ENCODE measurements at places on chromosomes 2 and 18. TPM values are rescaled to one million over a fixed set of nuclear protein-coding genes. Genes with fewer than 3 reads are reported as not detected.

DNA sequence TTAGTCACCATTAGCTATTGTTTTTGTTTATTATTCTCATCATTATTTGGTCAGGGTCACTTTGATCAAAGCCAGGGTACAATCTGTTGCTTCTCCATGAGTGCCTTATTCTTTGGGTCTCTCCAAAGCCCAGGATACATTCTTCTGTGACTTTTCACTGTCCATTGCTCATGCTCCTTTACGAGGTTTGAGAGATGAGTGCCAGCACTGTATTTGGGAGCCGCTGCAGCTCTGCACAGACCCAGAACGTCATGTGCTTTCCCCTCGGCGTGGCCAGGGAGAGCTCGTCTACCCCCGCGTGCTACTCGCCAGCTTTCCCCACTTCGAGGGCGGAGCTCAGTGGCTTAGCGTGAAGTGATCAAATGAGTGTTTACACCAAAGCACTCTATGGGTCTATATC lies 123.7 kb downstream of the COL6A3 start:
- no peaks in the 10 kb centered on the region for H3K36me3 ChIP-seq
- no peak overlapping the region for H3K4me3 ChIP-seq
- no peaks in the 10 kb centered on the region for H3K4me1 ChIP-seq
- peak overlapping the region; percentile 89 for H3K27ac ChIP-seq
- DNase-seq, result no peak
- H3K27me3 ChIP-seq, result no peaks in the 10 kb centered on the region

The ANO7 gene
- not detected for total RNA-seq

The LYPD6 gene
- 0.16 TPM for total RNA-seq

DNA sequence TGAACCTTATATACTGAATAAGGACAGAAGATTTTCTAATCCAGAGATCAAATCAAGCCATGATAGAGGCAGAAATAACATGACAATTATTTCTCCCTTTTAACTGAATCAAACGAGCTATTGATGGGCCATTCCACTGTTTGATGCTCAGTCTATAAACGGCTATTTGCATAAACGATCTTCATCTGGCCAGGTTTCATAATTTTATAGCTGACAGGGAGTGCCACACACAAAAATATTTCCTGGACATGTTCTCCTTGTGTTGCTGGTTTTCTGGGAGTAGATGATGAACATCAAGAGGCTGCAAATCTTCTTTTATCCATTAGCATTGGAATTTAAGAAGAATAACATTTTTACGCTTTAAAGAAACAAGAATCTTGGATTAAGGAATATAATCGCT lies 63.1 kb downstream of the ACVR1C start:
- H3K27ac ChIP-seq, result no peak overlapping the region
- no peak for DNase-seq
- H3K4me3 ChIP-seq, result no peak overlapping the region
- no peaks in the 10 kb centered on the region for H3K27me3 ChIP-seq

- H3K36me3 ChIP-seq, result no peaks in the 10 kb centered on the region
- no peak for DNase-seq
- H3K4me1 ChIP-seq, result no peaks in the 10 kb centered on the region
- no peaks in the 10 kb centered on the region for H3K27me3 ChIP-seq
Observed at GRCh38 chr2:118251427-118251826, 163.2 kb downstream of the INSIG2 start.

GRCh38 chr18:63974991-63975390 lies 5.1 kb downstream of the SERPINB8 start:
- no peaks in the 10 kb centered on the region for H3K36me3 ChIP-seq
- no peaks in the 10 kb centered on the region for H3K27me3 ChIP-seq
- no peak for DNase-seq
- no peak overlapping the region for H3K27ac ChIP-seq
- no peak overlapping the region for H3K4me3 ChIP-seq

The ANKRD29 gene
- total RNA-seq, result 8.8 TPM

GRCh38 chr2:69831354-69831905 lies 2.0 kb downstream of the GMCL1 start:
- no peaks in the 10 kb centered on the region for H3K27me3 ChIP-seq
- no peak overlapping the region for H3K27ac ChIP-seq
- no peaks in the 10 kb centered on the region for H3K4me1 ChIP-seq
- no peaks in the 10 kb centered on the region for H3K36me3 ChIP-seq
- no peak for DNase-seq

DNA sequence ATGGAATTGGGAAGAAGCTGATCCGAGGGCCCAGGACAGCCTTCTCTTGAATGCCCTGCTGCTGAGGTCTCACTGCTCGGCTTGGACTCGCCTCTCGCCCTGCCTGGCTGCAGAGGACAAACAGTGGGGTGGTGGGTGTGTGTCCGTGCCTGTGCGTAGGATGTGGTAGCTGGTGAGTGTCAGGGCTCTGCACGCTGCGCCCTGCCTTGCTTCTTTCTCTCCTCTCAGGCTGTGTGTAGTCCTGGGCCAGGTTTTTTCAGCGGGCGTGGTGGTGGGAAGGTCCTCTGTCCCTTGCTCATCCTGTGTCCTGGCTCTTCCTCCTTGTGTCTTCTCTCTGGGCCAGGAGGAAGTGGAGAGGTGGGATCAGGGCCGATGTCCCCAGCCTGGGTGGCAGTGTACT lies 44.8 kb downstream of the RRM2 start:
- no peaks in the 10 kb centered on the region for H3K4me1 ChIP-seq
- H3K27ac ChIP-seq, result no peak overlapping the region
- no peak for DNase-seq
- H3K4me3 ChIP-seq, result no peak overlapping the region

The PLCL1 gene
- 6.6 TPM for total RNA-seq

GRCh38 chr2:227344231-227344630 lies 19.2 kb downstream of the MFF start:
- H3K4me3 ChIP-seq, result no peak overlapping the region
- no peaks in the 10 kb centered on the region for H3K27me3 ChIP-seq
- H3K4me1 ChIP-seq, result no peaks in the 10 kb centered on the region
- no peak for DNase-seq
- no peaks in the 10 kb centered on the region for H3K36me3 ChIP-seq

GRCh38 chr2:41725901-41726300 lies 321.9 kb upstream of the PKDCC start:
- H3K27ac ChIP-seq, result no peak overlapping the region
- DNase-seq, result no peak
- H3K36me3 ChIP-seq, result no peaks in the 10 kb centered on the region
- no peak overlapping the region for H3K4me3 ChIP-seq
- H3K4me1 ChIP-seq, result no peaks in the 10 kb centered on the region
- H3K27me3 ChIP-seq, result no peaks in the 10 kb centered on the region

GRCh38 chr2:214450118-214450894 lies 39.5 kb downstream of the VWC2L start:
- H3K27me3 ChIP-seq, result no peaks in the 10 kb centered on the region
- H3K4me1 ChIP-seq, result no peaks in the 10 kb centered on the region
- H3K4me3 ChIP-seq, result no peak overlapping the region
- no peak for DNase-seq
- H3K36me3 ChIP-seq, result no peaks in the 10 kb centered on the region

The TOGARAM2 gene
- 0.15 TPM for total RNA-seq

DNA sequence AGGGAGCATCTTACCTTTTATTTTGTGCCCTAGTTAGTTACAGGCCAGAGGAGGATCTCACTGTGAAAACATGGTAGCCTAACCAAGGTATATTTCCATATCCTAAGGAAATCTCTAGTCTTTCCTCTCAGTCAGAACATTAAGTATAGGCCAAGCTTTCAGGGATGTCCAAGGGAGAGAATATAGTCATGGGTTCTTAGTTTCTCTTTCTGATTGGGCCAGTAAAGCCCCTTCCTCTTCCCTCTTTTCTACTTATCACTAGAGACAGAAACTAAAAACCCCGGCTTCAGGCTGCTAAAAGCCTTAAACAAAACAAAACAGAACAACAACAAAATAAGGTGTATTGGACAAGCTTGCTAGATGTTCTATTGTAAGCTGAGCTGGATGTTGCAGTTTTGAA lies 44.3 kb upstream of the TNFRSF11A start:
- no peaks in the 10 kb centered on the region for H3K4me1 ChIP-seq
- no peak for DNase-seq
- H3K4me3 ChIP-seq, result no peak overlapping the region
- peaks cover 3% of the 10 kb centered on the region for H3K36me3 ChIP-seq
- H3K27me3 ChIP-seq, result no peaks in the 10 kb centered on the region

DNA sequence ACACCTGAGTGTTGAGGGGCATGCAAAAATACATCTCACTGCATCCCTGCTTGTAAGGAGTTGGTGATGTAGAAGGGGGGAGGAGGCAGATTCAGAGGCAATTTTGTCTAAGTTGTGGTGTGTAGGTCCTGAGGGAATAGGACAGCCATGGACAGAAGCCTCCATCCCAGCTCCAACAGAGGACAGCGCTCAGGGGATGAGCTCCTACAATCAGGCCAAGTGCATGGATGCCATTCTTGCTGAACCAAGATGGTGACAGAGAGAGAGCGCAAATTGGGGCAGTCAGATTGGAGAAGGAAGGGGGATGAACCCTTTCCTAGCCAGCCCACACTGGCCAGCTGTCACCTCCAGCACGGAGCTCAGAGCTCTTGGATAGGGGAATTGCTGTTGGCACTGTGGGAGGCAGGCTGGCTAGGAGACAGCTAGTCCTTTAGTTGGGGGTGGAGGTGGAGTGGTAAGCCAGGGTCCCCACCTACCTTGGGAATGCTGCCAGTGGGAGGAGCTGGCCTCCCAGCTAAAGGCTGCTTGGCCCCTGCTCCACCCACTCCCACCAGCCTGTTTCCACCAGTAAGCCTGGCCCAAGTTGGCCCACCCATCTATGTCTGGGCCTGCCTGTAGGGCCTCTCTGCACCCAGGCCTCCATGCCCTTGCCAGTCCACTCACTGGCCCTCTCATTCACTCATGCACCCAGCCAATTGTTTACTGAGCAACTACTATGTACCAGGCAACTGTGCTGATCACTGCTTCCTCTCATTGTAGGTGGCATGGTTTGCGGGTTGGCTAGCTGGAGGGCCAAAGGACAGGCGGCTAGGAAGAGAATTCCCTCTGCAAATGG lies 2.5 kb upstream of the PER2 start:
- peak overlapping the region; percentile 97 for H3K27ac ChIP-seq
- no peaks in the 10 kb centered on the region for H3K27me3 ChIP-seq
- peaks cover 3% of the 10 kb centered on the region for H3K4me1 ChIP-seq
- H3K36me3 ChIP-seq, result no peaks in the 10 kb centered on the region

DNA sequence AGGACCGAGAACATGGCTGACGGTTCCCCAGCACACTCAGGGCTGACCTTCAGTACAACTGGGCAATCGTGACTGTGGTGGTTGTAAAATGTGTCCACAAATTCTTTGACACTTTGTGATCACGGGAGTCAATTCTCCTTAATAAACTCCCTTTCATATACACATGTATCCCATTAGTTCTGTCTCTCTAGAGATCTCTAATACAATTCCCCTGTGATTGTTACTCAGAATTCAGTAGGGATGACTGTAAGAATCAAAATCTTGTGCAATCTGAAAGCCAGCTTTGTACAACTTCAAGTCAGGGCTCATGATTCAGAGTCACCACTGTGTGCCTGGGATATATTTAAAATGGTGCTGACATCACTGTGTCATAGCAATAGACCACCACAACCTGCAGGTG lies 89.5 kb upstream of the LMAN1 start:
- no peak overlapping the region for H3K27ac ChIP-seq
- no peak for DNase-seq
- no peaks in the 10 kb centered on the region for H3K27me3 ChIP-seq
- H3K4me3 ChIP-seq, result no peak overlapping the region

- no peaks in the 10 kb centered on the region for H3K27me3 ChIP-seq
- no peak overlapping the region for H3K27ac ChIP-seq
- no peaks in the 10 kb centered on the region for H3K4me1 ChIP-seq
- no peak overlapping the region for H3K4me3 ChIP-seq
- DNase-seq, result no peak
Observed at GRCh38 chr2:197378494-197379307, 56.1 kb downstream of the SF3B1 start.

The ZFAND2B gene
- total RNA-seq, result 45.0 TPM

The RAPGEF4 gene
- total RNA-seq, result 11.6 TPM

The ACVR1 gene
- 32.8 TPM for total RNA-seq

DNA sequence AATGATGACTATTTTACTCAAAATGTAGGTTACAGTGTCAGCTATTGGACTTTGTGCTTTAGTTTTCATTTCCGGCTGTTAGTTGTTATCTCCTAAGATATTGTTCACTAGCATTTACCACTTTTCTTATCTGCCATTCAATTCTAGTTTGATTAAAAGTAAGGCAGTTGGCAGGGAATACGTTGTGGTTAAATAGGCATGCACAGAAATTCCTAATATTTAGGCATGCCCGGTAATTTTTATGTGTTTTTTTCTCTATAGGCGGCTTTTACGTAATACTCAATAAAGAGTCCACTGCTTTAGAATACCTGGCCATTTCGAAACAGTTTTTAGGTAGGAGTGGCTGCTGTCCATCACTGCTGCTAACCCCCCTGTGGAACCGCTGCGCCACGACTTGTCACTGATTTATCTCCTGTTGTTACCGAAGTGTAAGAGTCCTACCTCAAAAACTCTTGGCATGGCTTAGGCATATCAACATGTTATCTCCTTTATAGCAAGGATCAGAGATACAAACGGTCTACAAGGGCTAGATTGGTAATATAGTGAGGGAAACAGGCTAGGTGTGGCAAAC lies 39.5 kb downstream of the BABAM2 start:
- DNase-seq, result no peak
- no peaks in the 10 kb centered on the region for H3K27me3 ChIP-seq
- H3K27ac ChIP-seq, result no peak overlapping the region
- H3K4me3 ChIP-seq, result no peak overlapping the region
